ENCODE measurements at places on chromosomes 11 and 22. TPM values are rescaled to one million over a fixed set of nuclear protein-coding genes. Genes with fewer than 3 reads are reported as not detected.

DNA sequence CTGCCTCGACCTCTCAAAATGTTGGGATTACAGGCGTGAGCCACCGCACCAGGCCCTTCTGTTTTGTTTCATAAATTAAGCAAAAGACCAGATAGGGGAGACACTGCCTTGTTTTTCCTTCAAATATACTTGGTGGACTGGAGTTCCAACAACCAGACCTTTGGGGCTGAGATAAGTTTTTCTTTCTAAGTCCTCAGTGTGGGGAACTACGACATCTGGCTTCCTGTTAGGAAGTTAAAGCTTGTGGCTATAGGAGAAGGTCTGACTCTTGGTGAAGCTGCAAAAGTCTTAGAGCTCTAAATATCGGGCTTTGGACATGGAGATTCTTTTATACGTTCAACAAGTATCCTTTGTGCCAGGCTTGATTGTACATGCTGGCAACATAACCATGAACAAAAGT is 64.1 kb upstream of the EED start:
- DNase-seq: no peak

GRCh38 chr11:72543849-72544542 is 109.7 kb upstream of the CLPB start:
- DNase-seq: no peak

The OR9G4 gene
- not detected for polyA plus RNA-seq

The CLDN25 gene
- polyA plus RNA-seq: not detected

DNA sequence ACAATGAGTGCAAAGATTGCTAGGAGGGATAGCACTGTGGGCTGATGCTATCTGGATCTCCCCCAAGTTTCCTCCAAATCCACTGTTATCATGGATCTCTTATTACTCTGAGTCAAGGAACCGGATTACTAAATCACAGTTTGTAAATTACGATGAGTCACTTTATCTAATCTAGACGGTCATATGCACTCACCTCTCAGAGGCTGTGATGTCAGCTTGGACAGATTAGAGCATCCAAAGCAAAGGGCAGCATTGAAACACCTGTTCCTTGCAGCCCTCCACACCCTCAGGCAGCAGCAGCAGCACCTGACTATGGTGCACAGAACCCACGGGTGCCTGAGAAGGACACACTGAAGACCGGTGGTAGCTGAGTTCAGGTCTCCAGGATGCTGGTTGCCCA is 14.0 kb upstream of the POU2AF1 start:
- no peak for DNase-seq
